HFF-Myc (cell line): ENCODE measurements at places on chromosomes 3 and 15.

GRCh38 chr3:128455786-128456748 is 10.6 kb downstream of the DNAJB8 start:
- DNase-seq: no peak

DNA sequence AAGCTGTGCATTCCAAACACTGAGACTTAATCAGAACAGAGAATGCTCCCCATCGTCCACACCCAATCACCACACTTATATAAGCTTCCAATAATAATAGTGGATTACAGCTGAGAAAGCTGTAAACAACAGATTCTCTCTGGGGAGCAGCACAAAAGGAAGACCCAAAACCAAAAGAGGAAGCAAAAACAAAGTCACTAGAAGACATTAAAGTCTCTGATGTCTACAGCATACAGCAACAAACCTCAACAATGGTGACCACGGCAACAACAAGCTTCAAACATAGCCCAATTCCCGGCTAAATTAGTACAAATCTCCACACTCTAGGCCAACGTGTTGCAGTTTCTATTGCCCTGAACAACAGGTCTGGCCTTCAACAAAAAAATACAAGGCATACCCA is 37.7 kb downstream of the ZDHHC23 start:
- DNase-seq: no peak

- DNase-seq: no peak
These were observed 25.4 kb downstream of the SEC61A1 start for GRCh38 chr3:128077665-128078064.

- DNase-seq: no peak
These were observed 7.3 kb upstream of the TPM1 start for GRCh38 chr15:63035253-63035652.

- no peak for DNase-seq
These were observed 49.9 kb downstream of the TRANK1 start for GRCh38 chr3:36894914-36895313.

- DNase-seq: no peak
These were observed 662.4 kb downstream of the FHIT start for GRCh38 chr3:60588806-60589205.

DNA sequence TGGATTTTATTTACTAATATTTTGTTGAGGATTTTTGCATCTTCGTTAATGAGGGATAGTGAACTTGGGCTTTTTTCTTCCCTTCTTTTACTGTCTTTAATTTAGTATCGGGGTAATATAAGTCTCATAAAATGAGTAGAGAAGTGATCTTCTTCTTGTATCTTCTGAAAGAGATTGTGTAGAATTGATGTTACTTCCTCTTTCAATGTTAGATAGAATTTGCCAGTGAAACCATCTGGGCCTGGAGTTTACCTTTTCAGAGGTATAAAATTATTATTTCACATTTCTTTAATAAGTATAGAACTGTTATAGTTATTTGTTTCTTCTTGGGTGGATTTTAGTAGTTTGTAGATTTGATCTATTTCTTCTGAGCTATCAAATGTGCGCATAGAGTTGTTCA is 7.8 kb downstream of the HESX1 start:
- no peak for DNase-seq

GRCh38 chr3:123287051-123287961 is 85.6 kb downstream of the SEC22A start:
- no peak for DNase-seq

DNA sequence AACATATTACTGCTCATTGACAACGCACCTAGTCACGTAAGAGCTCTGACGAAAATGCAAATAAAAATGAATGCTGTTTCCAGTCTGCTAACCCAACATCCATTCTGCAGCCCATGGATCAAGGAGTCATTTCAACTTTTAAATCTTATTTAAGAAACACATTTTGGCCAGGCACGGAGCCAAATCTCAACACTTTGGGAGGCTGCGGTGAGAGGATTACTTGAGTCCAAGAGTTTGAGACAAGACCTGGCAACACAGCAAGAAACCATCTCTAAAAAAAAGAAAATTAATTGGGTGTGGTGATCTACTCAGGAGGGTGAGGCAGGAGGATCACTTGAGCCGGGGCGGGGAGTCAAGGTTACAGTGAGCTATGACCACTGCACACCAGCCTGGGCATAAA is 22.4 kb upstream of the TM4SF19 start:
- DNase-seq: no peak

DNA sequence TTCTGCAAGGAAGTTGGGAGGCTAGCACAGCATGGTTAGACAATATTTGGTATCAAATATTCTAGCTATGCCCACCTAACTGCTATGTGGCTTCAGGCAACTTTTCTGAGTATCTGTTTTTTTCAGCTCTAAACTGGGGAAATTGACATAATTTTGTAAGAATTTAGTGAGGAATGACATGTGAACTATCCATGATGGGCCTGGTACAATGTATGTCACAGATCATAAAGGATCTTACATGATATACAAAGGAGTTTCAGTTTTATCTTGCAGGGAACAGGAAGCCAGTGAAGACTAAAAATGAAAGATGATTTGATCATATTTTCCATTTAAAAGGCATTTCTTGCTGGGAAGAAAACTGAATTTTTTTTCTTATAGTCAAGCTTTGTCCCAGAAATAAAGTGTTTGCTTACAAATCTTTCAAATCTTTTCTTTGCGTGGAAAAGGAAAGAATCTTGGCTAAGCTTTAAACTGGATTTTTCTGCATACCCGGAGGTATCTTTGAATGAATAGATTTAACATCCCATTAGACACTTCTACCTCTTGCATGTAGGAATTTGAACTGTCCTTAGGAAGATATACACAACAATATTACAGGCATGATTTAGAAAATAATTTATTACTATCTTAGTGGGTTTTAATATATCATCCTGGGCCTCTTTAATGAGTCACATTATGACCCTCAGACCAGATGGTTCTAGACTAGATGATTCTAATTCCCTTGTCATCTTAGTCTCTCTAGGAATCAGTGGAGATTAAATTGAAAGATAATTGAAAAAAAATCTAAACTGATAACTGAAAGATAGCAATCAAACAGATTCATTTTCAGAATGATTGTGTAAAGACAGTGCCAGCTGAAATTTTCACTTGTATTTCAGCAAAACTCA is 436.0 kb upstream of the THBS1 start:
- DNase-seq: no peak

- no peak for DNase-seq
These were observed 126.3 kb downstream of the NSMCE3 start for GRCh38 chr15:29143293-29143692.

DNA sequence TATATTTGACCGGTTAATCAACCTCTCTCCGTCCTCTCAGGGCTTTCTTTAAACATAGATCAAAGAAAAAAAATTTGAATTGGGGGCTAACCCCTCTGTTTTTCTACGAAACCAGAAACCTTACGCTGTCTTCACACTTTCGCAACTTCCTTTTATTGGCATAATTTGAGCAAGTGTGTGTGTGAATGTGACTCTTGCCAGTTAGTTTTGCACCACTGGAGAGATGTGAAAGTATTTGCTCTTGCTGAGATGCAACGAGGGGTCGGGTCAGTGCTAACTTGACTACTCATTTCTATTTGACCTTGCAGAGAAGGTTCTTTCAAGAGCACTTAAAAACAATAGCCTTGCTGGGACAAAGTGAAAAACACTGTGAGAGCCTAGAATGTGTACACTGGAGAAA is 81.2 kb downstream of the FAM43A start:
- DNase-seq: no peak

DNA sequence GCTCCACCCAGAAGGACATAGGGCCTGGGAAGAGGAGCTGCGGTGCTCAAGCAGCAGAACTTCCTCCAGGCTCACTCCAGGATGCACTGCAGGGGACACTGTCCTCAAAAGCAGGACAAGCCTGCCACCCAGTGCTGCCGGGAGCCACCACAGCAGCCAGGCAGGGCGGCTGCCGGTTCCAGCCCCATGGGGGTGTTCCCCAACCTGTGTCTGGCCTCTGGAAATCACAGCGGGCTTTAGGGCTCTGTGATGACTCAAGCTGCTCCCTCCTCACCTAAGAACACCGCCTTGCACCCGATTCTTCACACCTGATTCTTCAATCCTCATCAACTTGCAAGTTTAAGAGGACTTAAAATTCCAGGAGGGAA is 71.9 kb upstream of the SLC6A11 start:
- no peak for DNase-seq

GRCh38 chr15:81069909-81070308 is 64.2 kb upstream of the CFAP161 start:
- DNase-seq: no peak

- DNase-seq: no peak
These were observed 24.8 kb upstream of the DET1 start for GRCh38 chr15:88571153-88571851.

- DNase-seq: no peak
These were observed 33.4 kb downstream of the ZXDC start for GRCh38 chr3:126442094-126442855.

DNA sequence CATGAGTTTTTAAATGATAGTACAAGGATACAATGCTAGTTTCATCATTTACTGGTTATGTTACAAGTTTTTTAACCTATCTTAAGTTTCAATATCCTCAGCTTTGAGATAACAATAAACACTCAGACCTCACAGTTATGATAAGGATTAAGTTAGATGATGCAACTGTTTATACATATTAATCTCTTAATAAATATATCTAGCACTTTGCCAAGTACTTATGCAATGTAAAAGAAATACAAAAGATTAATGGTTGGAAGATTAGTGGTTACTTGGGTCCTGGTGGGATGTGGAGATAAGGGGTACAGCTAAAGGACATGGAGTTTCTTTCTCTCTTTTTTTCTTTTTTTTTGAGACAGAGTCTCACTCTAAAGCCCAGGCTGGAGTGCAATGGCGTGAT is 12.0 kb downstream of the SPPL2A start:
- DNase-seq: no peak

- DNase-seq: no peak
These were observed 246.3 kb upstream of the UMPS start for GRCh38 chr3:124483915-124484470.

DNA sequence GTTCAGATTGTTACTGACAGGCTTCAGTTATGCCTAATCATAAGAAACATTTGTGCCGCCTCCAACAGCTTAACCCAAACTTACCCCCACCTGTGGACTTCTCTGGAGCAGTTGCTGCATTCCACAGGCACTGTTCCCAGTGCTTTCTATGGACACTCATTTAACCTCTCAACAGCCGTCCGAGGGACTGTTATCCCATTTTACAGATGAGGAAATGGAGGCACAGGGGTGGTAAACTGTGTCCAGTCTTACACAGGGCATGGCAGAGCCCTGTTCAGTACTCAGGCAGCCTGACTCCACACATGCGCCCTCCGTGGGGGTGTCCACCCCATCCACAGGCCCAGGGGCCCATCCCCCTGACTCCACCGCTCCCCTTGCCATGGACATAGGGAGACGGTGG is 14.3 kb upstream of the TGM5 start:
- no peak for DNase-seq

DNA sequence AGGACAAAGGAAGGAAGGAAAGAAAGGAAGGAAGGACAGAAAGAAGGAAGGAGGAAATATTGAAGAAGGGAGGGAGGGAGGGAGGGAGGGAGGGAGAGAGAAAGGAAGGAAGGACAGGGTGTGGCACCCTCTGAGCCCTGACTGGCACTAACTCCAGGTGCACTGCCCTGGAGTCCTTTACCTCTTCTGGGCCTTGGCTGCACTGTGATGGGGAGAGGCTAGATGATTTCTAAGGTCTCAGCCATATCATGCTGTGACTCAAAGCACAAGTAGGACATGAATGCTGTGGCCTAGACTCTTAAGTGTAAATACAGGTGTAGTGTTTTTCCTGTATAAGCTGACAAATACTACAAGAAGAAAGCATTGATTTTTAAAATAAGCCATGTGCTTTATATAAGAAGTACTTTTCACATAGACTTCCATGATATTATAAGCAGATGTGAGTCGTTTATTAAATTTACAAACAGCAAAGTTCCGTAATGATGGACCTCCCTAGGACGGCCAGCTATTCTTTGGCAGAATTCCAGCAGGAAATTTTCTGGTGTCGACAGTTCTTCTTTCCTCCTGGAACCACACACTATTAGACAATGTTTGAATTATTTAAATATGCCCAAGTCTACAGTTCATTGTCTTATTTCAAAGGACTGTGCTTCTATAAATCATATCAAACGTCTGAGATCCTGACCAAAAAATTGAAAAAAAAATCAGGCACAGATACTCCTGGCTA is 213.8 kb upstream of the C2CD4B start:
- DNase-seq: no peak

GRCh38 chr3:169058681-169059080 is 604.8 kb downstream of the MECOM start:
- no peak for DNase-seq

GRCh38 chr15:87633525-87633924 is 623.0 kb downstream of the NTRK3 start:
- DNase-seq: no peak

DNA sequence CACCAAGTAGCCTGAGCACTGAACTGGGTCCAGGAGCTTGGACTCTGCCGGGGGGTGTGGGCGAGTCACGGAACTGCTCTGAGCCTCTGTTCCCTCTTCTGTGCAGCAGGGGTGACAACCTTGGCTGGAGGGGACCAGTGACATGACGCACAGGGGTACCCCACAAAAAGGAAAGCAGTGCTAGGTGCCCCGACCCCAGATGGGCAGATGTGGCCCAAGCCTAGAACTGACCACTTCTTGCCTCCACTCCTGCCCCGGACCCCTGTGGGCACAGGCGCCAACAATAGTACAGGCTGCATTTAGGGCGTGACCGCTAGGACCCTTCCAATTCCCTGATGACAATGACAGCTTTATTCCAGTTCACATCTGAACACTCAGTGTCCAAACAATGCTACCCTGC is 255.9 kb upstream of the LYSMD4 start:
- DNase-seq: no peak

DNA sequence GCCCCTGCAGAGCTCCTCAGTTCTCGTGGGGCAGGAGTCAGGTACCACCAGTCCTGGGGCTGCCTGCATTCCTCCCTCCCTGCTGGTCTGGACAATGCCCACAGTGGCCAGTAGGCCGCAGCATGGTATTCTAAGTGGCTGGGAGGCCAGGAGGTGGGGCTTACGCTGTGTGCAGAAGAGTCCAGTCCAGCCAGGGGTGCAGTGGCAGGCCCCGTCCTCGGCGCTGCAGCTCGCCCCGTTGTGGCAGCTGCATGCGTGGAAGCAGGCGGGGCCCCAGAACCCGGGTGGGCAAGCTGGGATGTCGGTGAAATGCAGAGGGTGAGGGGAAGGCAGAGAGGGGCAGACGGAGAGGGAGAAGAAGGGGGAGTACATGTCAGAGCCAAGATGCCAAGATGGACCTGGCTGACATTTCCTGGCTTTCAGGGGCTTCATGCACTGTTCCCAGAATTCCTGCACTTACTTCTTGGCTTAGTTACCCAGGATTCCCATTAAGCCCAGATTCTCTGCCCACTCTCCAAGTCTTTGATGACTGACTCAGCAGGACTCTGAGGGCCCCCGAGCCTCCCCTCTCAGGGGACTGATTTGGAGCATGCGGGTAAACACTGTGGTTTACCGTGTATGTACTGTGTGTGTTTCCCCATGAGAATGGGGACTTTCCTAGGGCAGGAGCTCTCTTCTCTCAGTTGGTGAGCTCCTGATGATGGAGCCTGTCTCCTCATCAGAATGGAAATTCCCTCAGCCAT is 47.5 kb downstream of the RAB11A start:
- DNase-seq: no peak

DNA sequence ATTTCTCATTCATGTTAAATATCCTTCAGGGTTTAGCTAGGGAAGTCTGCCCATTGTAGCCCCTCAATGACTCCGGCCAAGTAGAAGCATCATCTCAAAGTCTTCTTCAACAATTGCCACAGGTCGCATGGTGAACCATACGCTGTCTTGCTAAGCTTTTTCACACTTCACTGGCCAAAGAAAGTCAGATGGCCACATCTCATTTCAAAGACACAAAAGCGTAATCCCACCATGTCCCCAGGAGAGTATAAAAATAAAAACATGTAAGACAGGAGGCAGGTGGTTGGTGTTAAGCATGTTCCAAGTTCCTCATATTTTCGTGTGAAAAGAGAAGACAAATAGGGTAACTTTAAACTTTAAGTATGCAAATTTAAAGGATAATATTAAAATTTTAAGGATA is 147.4 kb downstream of the ERC2 start:
- DNase-seq: no peak
